ENCODE measurements at places on chromosomes 2 and 18.
A peak's percentile ranks its signal among the peaks of the same experiment; 100 is the strongest.

DNA sequence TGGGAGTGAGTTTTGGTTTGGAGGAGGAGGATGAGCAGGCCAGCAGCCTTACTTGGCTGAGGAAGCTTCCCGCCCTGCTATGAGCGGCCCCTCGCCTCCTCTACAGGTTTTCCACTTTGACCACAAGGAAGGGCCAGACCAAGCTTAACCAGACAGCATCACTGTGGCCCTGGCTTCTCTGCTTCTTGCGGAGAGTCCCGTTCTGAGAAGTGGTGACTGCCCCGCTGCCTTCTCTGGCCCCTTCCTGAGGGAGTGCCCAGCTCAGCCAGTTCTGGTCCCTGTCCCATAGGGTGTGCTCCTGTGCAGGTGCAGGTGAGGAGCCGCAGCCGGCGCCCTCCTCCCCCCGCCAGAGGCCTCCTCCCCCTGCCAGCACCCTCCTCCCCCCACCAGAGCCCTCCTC is 101.0 kb downstream of the FAM210A start:
- no peak for DNase-seq

- DNase-seq: no peak
Observed at GRCh38 chr2:24855726-24856125, 62.5 kb downstream of the CENPO start.

DNA sequence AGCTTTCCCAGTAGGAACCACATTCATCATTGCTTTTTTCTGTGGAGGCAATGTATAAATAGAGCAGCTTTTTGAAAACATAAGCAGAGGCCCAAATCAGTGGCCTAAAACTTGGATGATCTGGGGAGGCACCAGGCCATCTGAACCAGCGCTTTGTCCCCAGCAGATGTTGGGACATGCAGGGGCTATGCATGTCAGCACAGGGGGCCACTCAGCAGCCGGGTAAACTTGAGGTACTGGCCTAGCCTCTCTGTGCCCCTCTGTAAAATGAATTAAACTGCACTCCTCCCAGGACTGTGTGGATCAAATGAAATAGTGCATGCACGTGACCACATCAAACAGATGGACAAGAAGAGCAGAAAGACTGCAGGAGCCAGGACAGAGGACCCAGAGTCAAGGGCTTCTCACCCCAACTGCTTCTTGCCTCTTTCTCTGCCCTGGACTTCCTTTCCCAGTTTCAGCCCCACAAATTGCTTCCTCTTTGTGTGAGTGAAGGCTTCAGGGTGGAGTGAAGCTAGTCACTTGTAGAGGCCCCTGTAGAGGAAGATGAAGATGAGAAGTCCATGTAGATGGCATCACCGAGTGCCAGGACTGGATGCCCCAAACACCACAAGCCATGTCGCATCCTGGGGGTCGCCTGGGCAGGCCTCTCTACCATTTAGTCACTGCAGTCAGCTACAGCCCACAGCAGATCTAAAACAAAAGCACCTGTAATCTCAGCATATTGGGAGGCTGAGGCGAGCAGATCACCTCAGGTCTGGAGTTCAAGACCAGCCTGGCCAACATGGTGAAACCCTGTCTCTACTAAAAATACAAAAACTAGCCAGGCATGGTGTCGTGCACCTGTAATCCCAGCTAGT is 53.2 kb downstream of the IMPA2 start:
- DNase-seq: peak; percentile 41

- no peak for DNase-seq
Observed at GRCh38 chr2:240992572-240993291, 5.7 kb upstream of the SNED1 start.

- DNase-seq: no peak
Observed at GRCh38 chr2:43224131-43224570, 2.3 kb downstream of the ZFP36L2 start.

- no peak for DNase-seq
Observed at GRCh38 chr2:96895032-96895745, 25.3 kb upstream of the SEMA4C start.

DNA sequence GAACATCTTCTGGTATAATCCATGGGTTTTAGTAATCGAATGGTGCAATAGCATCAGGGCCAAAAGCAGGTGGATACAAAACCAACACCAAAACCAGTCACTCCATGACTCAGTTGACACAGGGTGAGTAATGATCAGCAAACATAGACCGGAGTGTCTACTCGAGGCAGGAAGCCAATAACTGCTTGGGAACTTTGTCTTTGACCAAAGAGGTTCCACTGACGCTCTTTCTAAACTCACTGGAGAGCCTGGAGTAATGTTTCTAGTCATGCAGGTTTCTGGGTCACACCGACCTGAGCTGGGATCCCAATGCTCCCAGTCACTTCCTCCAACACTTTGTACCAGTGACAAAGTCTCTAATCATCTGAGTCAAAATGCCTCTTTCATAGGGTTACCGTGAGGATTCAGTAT is 30.9 kb downstream of the MREG start:
- DNase-seq: no peak

GRCh38 chr2:174108579-174108978 is 139.8 kb downstream of the OLA1 start:
- DNase-seq: no peak

DNA sequence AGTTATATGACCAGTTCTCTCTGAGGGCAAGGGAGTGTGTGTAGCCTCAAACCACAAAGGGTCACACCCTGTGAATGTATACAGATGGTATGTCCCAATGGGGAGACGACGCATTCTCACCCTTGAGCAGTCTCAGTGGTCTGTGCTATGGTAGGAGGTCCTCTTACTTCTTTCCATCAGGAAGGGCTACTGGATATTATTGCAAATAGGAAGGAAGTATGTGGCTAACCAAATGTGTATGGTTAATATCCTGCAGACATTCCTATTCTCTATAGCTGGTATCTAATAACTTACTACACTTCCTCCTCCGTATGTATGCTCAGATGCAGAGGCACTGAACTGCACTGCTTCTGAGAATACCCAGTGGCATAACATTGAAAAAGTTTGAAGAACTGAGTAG is 306.7 kb upstream of the CCDC68 start:
- DNase-seq: no peak

DNA sequence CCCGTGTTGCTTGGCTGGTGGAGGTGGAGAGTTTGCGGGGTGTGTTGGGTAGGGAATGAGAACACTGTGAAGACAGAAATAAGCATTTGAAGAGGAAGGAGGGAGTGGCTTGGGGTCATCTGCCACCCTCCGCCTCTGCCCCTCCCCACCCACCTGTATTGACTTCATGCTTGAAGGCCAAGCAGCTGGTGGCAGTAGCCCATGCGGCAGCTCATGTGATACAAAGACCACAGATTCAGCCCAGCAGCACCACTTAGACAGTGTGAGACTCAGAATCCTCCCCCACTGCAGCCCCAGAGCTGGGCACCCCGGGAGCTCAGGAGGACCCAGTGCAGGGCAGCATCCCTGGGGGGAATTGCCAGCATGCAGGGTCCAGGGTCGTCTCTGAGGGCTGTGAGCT is 15.4 kb downstream of the NPPC start:
- no peak for DNase-seq

DNA sequence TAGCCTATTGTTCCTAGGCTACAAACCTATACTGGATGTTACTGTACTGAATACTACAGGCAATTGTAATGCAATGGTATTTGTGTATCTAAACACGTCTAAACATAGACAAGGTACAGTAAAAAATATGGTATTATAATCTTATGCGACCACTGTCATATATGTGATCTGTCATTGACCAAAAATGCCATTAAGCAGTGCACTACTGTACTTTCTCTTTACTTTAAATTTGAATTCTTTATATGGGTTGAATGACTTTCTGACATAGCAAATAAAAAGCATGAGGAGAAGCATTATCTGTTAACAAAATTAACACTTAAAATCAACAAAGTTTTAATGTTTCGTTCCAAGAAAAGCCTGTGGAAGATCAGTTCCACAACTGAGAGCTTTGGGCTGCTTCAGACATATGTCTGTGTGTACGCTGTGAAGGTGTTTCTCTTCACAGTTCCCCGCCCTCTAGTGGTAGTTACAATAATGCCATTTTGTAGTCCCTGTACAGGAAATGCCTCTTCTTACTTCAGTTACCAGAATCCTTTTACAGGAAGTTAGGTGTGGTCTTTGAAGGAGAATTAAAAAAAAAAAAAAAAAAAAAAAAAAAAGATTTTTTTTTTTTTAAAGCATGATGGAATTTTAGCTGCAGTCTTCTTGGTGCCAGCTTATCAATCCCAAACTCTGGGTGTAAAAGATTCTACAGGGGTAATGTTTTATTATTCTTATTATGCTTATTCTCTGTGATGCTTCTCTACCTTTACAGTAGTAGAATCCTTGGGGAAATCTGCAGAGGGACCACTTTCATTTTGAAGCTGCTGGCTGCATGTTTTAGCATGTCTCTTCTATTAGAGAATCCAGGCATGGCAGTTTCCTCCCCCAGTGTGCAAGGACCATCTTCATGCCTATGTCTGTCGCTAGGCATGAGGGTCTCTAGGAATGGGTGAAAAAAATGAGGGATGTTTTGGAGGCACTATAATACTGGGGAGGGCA is 54.5 kb downstream of the SCN2A start:
- DNase-seq: no peak

DNA sequence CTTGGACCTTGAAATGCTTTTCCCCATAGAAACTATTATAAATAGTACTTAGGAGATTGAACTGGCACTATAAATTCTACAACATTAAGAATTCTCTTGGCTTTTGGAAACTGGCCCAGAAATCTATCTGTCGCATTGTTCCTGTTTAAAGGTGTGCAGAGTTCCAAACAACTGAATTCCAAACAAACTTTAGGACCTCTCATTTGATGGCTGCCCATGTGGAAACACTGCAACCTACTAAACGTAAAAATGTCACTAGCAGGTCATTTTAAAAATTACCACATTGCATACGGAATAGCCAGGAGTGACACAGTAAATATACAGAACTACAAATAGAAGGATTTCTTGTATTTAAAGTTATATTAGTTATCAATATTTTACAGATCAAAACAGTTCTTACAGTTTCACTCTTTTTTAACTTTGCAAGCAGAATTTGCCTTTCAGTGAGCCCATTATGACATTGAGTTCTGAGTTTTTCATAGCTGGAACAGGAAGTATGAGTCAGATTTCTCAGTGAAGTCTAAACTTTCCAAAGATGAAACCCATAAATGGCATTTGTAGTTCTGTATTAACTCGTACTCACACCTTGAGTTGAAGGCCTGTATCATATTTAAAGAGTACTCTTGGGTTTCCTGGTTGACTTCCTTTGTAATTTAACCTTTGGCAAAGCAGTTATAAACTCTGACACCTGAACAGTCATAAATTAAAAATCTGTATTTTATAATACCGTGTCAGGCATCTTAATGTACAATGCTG is 142.3 kb upstream of the BOD1L2 start:
- DNase-seq: no peak

DNA sequence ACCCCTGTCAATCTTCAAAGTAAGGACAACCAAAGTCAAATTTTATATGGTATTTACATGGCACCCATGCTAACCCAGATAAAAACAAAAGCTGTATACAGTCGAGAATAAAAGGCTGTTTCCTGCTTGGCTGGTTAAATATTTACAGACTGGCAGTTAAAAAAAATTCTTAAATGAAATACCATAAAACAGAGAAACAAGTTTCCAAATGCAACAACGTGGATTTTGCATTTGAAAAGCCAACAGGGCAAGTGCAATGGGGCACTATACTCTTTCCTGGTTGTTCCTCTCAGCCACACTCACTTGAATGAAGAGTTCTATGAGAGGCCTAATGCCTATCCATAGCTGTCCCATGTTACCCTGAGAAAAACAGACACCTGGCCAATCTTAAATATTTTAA is 6.1 kb upstream of the NR4A2 start:
- no peak for DNase-seq

DNA sequence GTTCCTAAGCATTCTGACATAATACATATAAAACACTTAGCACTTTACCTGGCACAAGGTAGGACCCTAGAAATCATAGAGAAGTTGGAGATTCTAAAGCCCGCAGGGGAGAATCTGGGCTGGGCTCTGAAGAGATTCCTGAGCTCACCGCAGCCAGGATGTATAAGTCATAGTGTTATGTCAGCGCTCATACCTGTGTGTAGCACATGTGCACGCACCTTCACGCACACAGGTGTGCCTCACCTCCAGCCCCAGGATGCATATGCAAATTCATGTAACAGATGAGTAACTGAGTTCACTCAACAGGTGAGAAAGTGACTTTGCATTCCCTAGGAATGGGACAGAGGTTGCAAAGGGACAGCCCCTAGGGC is 7.9 kb upstream of the SDC1 start:
- peak; percentile 31 for DNase-seq

GRCh38 chr2:218152777-218153176 is 14.0 kb downstream of the CXCR1 start:
- no peak for DNase-seq

- DNase-seq: no peak
Observed at GRCh38 chr2:207165121-207166038, at the start of gene KLF7. Gene KLF7 (minus strand): TSS chr2:207165948. CDS start chr2:207165568, 380 bp downstream.

GRCh38 chr18:45976566-45976965 is 9.4 kb upstream of the EPG5 start:
- DNase-seq: no peak

- no peak for DNase-seq
Observed at GRCh38 chr2:217932803-217933616, 69.8 kb downstream of the TNS1 start.

DNA sequence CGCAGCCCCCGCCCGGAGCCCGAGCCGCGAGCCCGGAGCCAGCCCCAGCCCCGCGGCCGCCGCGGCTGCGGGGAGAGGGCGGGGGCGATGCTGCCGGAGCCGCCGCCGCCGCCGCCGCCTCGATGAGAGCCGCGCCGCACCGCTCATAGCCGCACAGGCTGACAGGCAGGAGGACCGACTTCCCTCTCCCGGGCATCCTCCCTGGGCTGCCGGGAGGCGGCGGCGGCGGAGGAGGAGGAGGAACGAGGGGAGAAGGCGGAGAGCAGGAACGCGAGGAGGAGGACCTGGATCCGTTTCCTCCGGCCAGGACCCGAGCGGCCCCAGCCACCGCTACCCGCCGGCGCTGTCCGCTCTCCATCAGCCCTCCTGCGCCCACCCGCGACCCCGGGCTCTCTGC is 370 bp downstream of the KLHL29 start:
- DNase-seq: no peak

- DNase-seq: no peak
Observed at GRCh38 chr2:61762292-61762691, 91.6 kb downstream of the FAM161A start.

DNA sequence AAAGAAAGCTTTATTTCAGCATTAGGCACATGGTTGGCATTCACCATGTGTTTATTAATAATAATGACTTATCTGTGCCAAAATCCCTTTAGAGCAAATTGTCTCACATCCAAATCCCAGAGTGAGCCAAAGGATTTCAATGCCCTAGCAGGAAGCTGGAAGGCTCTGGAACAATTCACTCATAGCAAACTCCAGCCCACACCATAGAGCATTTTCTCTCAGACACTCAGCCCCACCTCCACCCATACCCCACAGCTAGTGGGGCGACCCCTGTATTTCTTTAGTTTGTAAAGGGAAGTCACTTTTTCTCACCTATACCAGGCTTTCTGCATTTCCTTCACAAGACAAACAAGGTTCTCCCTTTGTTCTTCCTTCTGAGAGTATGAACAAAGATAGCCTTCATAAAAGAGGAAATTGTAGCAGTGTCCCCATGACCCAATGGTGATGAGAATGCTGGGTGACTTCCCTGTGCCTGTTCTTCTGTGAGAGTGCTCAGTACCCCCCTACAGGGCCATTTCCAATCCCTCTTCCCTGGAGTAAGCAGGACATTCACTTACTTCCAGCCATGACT is 100.1 kb upstream of the APCDD1 start:
- DNase-seq: no peak

GRCh38 chr2:71704131-71704561 is 250.8 kb downstream of the DYSF start:
- DNase-seq: no peak

All from H1 (cell line).